KBM-7 (cell line): ENCODE measurements at places on chromosomes 3 and 15.
A peak's percentile ranks its signal among the peaks of the same experiment; 100 is the strongest.

- no peak for DNase-seq
Measured at GRCh38 chr3:156981005-156981404, 154.9 kb downstream of the LEKR1 start.

DNA sequence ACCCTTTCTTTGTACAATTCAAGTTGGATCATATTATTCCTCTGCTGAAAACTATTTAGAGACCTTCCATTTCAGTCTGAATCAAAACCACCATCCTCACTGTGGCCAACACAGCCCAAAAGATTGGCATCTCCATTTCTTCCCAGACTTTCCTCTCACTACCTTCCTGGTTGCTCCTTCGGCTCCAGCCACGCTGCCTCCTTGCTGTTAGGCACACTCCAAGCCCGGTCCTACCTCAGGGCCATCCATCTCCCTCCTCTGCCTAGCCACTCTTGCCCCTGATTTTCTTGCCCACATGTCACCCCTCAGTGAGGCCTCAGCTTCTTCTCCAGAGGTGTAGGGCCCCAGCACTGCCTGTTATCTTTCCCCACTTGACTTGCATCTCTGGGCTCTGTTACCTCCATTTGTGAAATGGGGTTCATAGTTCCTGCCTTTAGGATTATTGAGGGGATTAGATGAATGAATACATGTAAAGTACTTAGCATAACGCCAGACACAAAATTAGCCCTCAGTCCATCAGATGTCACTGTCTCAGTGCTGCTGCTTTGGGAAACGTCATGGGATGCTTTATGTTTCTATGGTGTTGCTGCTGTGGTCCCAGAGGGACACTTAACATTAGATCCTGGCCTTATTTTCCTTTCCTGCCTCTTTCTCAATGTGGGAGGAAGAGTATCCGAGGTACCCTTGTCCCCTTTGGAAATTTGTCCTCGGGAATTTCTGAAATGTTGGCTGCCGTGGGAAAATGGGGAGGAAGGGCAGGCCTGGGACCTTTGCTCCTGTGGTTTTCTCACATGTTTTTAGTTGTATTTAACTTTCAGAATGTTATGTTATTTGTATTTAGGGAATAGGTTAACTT is 31.3 kb downstream of the SNRK start:
- DNase-seq, result no peak

DNA sequence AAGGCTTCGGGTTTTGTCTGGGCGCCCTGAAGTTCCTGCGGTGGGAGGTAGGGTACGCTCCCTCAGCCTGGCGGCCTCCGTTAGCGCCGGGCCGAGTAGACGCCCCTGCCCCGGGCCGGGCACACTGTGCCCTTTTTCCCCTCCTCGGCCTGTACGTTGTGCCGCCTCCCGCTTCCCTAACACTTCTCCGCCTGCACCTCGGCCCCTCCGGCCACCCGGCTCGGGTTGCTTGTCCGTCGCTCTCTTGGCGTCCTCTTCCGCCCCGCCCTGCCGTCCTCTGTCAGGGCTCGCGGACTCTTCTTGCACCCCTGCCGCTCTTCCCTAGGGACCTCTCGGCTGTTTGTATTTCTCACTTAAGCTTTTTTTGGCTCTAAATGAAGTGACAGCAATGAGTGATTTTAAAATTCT is 384 bp downstream of the KNL1 start:
- no peak for DNase-seq

- no peak for DNase-seq
Measured at GRCh38 chr3:101527906-101528305, 14.9 kb upstream of the SENP7 start.

GRCh38 chr3:116872688-116873087 is 163.1 kb downstream of the TUSC7 start:
- no peak for DNase-seq

DNA sequence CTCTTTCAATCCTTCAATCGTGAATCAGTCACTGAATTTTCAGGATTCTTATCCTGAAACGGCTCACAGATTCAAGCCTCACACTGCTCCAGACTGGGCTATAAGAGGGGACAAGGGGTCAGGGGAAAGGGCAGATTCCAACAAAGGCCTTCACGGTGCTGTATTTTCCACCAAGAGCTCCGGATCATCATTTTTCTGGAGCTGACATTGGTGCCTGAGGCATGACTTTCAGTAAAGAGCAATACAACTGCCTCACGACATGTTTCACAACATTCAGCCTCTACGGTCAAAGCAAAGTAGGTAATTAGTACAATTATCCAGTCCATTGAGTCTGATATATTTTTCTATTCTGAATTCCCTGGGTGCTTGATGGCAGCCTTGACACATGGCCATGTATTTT is 185.0 kb upstream of the PRICKLE2 start:
- DNase-seq, result no peak

GRCh38 chr3:177804032-177804431 is 606.8 kb upstream of the TBL1XR1 start:
- no peak for DNase-seq

DNA sequence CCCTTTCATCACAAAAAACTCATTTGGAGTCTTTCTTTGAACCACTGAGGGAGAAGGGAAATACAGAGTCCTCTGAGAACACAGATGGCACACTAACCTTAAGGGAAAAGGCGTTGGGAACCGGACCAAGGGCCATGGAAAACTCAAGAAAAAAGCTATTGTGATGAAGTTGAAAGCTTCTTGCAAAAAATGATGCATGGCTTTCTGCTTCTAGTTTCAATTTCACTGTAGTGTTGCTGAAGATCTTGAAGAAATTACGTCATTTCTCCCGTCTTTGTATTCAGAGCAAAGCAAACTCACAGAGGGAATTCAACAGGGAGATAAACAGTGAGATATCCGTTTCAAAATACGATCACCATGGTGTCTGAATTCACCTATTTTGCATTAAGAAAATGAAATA is 642.3 kb upstream of the ADAMTS9 start:
- DNase-seq, result no peak

GRCh38 chr15:69980341-69981059 is 117.2 kb downstream of the TLE3 start:
- no peak for DNase-seq

GRCh38 chr15:93664213-93664956 is 567.0 kb upstream of the MCTP2 start:
- no peak for DNase-seq

DNA sequence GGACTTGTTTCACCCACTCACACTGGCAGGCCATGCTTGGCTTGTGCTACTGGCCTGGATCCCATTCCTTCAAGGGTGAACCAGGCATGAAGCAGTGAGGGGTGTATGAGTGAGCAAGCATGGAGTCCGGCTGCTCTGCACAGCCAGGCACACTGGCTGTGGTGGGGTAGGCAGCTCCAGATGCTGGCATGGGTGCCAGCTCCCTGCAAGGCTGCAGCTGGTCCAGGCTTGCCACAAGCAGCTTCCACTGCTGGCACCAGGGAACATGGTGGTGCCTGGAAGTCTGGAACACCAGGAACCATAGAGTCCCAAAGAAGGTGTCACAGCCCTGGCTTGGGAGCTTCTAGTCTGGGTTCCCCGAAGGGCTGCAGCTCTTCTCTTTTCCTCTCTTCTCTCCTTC is 395.1 kb downstream of the UNC13C start:
- DNase-seq, result no peak

DNA sequence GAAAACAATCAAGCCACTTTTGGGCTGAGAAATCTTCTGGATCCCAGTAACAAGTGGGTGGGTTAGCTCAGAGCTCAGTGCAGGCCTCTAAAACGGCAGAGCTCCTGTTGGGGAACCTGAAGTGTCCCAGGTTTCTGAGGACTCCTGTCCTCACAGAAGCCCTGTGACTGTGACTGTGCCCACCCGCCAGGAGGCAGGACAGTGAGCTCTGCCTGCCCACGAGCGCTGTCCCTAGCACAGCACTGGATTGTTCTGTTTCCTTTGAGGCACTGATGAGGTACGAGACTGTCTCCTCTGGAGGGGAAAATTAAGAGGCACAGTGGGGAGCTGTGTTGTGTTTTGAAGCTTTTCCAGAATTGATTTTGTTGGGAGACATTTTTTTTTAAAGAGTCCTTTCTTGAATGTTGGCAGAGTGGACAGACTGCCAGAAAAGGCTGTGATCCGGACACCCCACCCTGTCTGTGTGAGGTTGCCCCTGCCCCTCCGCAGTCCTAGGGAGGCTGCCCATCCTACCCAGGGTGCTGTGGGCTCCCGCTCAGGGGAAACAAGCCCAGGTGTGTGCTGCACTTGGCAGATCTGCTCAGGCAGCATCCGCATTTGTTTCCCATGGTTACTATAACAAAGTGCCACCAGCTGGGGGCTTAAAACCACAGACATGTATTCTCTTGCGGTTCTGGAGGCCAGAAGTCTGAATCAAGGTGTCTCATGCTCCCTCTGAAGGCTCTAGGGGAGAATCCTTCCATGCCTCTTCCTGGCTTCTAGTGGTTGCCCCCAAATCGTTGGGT is 66.6 kb upstream of the LARS2 start:
- peak; percentile 6 for DNase-seq

GRCh38 chr3:40624189-40624769 is 99.5 kb downstream of the ZNF621 start:
- DNase-seq, result no peak

GRCh38 chr3:61507946-61508345 is 53.4 kb upstream of the PTPRG start:
- no peak for DNase-seq

- no peak for DNase-seq
Measured at GRCh38 chr3:16406166-16406565, 107.3 kb downstream of the RFTN1 start.

- DNase-seq, result no peak
Measured at GRCh38 chr15:101107625-101108460, 144.0 kb downstream of the CHSY1 start.

GRCh38 chr3:113223475-113224281 is 12.3 kb downstream of the BOC start:
- peak; percentile 87 for DNase-seq

GRCh38 chr3:3984053-3984452 is 184.8 kb downstream of the LRRN1 start:
- no peak for DNase-seq

- no peak for DNase-seq
Measured at GRCh38 chr3:194877291-194878119, 191.8 kb downstream of the FAM43A start.

- peak; percentile 76 for DNase-seq
Measured at GRCh38 chr3:45554006-45554666, 40.4 kb upstream of the LIMD1 start.

DNA sequence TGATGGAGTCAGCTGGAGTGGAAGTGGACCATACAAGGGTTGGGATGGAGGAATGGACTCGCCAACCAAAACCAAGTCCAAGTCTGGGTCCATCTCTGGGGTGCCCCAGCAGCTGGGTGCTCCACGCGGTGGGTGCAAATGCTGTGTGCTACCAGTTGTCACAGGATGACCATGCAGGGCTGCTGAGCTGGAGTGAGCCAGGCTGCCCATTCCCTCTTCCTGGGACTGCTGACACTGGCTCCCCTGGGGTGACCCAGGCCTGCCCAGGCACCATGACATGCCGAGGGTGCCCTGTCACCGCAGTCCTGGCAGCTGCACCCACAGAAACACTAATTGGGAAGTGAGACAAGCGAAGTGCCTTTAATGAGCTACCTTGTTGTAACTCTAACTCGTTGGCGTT is 140.2 kb downstream of the TPRA1 start:
- DNase-seq, result no peak

DNA sequence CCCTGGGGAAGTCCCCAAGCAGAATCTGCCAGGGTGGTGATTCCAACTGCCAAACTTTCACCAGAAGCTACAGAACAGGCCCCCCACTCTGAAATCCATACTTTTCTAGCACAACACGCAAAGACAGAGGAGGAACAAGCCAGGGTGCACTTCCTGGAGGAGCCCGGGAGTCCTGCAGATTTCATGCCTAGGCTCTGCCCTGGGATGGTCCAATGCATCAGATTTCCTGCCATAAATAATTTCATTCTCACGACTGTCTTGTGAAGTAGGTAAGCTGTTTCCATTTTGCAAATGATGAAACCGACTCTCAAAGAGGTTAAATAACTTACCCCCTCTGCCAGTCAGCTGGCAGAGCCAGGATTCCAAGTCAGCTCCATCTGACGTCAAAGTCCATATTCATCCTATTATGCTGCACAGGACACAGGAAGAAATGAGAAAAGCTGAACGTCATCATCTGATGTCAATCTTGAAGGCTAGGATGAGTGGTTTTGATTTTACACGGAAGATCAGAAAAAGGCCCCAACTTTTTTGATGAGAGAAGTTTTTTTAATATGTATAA is 134.8 kb upstream of the IGF1R start:
- no peak for DNase-seq

DNA sequence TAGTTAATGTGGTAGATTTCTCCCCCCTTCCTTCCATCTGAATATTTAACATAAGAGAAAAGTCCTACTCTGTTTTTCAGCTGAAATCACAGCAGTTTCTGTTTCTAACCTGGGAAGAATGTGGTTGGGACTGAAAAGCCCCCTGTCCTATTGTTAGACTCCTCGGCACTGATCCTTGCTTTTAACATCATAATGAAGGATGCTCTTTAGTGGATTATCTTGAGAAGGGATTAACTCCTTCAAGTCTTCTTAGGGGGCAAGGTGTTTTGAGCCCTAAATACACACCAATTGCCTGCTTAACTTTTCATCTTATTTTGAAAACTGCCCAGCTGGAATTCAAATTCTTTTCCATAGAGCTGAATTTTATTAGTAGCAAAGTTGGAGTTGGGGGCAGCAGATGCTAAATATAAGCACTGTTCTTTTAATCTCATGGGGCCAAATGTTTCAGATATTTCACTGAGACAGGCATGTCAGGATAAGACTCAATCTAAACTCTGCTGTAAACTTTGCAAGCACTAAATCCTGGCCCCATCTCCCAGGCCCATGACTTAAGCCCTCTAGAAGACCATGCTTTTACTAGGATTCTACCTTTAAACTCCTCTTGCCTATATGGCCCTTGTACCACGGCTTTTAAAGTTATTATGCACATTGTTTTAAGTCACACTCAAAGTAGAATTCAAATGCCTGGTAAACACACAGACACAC is 243.2 kb upstream of the NR2F2 start:
- no peak for DNase-seq
